ENCODE measurements at places on chromosomes 11 and 22.
A peak's percentile ranks its signal among the peaks of the same experiment; 100 is the strongest.

- peak; percentile 86 for DNase-seq
These were observed 73.9 kb downstream of the SGSM3 start for GRCh38 chr22:40444178-40444831.

DNA sequence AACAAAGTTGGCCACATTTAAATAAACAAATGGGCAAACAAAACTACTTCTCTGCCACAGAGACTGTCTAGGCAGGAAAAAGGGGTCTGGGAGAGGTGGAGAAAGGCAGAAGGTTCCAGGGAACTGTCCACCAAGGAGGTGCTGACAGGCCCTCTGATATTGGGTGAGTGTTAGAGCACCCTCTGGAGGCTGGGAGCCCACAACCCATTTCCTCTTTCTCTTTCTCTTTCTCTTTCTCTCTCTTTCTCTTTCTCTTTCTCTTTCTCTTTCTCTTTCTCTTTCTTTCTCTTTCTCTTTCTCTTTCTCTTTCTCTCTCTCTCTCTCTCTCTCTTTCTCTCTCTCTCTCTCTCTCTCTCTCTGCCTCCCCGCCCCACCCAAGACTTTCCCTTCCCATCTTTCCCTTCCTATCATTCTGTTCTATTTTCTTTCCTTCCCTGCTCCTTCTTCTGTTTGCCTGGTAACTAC is 912.8 kb downstream of the DLG2 start:
- peak; percentile 57 for DNase-seq

DNA sequence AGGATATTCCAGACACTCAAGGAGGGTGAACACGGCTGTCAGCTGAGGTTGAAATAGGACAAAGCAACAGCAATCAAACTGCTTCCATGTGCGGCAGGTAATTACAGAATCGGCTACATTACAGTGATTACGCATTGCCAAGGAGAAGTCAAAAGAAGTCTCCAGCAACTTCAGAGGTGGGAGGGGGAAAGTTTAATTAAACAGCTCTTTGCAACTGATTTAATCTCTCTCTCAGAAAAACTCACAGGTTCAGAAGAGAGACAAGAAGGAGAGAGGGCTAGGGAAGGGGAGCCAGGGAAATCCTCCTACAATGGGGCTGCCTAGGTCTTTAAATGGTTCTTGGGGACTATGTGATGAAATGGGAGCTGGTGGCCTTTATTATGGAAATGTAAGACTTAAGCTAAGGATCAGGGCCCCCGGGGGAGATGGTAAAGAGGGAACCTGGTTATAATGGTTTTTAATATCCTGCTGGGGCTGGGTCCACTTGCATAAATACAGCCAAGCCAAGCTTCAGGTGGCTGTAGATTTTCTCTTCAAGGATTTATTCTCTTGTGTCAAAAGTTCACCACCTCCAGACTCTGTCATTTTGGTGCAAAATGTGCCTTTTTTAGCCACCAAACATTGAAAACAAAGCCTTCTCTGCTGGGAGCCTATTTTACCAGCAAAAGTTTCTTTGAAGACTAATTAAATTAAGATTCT is 354.7 kb upstream of the NARS2 start:
- DNase-seq: no peak

GRCh38 chr11:132586801-132587200 is 945.5 kb downstream of the OPCML start:
- no peak for DNase-seq

DNA sequence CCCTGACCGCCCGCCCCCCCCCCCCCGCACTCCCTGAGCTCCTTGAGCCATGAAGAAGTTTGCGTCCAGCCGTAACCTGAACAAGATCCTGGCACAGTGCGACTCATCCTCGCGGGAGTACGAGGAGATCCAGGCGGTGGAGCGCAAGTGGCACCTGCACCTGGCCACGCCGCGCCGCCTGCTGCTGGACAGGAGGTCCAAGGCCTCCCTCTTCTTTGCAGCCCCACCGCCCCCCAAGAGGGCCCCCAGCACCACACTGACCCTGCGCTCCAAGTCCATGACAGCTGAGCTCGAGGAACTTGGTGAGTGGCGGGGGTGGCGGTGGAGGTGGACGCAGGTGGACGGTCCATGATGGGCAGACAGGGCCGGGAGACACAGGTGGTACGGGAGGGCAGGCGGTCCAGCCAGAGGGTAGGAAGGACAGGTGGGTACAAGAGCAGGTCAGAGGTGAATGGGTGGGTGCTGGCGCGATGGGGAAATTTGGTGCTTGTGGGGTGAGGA is 32.1 kb upstream of the ACR start:
- DNase-seq: no peak

- DNase-seq: peak; percentile 25
These were observed 4.1 kb upstream of the MAPK11 start for GRCh38 chr22:50274311-50274710.

GRCh38 chr11:115348416-115348815 is 155.8 kb downstream of the CADM1 start:
- DNase-seq: no peak

Measured in inflammatory macrophage treated with lipopolysaccharide for 1 hour (primary cell).